Activated T-helper 1 cell treated with anti-CD3 and anti-CD28 coated beads, Interleukin-2, amount 50 U/mL, for 16 hours (primary cell): ENCODE measurements at places on chromosomes 5 and 9.

- peak; percentile 21 for DNase-seq
Observed at GRCh38 chr5:39176759-39177630, 42.4 kb downstream of the FYB1 start.

DNA sequence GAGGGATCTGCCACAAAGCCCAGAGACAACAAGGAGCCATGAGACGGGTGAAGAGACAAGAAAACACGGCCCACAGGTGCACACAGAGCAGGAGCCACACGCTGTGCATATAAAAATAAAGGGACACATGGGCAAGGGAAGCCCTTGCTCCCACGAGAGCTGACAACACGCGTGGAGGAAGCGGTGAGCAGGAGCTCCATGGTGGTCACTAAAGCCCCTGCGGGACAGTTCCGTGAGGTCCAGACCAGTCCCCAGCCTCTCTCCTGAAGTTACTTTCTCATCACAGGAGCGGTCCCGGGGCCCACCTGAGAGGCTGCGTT lies 90.7 kb downstream of the CAMSAP1 start:
- no peak for DNase-seq

DNA sequence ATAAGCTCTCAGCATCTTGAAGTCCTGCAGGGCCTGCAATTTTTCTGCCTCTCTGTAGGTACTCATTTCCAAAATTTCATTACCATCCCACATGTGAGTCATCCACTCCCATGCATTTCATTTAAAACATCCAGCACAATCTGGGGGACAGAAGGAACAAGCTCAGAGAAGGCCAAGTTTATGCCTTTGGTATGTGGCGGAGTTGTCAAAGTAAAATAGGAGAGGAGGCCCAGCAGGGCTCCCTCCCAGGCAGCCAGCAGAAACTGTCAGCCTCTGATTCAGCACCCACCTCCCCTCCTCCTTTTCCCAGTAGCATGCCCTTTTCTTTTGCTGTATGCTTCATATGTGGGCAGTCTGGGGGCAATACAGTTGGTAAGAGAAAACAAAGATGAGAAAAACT lies 126.4 kb upstream of the ZNF366 start:
- no peak for DNase-seq

- DNase-seq = no peak
Observed at GRCh38 chr5:168607946-168608345, 28.8 kb upstream of the PANK3 start.

DNA sequence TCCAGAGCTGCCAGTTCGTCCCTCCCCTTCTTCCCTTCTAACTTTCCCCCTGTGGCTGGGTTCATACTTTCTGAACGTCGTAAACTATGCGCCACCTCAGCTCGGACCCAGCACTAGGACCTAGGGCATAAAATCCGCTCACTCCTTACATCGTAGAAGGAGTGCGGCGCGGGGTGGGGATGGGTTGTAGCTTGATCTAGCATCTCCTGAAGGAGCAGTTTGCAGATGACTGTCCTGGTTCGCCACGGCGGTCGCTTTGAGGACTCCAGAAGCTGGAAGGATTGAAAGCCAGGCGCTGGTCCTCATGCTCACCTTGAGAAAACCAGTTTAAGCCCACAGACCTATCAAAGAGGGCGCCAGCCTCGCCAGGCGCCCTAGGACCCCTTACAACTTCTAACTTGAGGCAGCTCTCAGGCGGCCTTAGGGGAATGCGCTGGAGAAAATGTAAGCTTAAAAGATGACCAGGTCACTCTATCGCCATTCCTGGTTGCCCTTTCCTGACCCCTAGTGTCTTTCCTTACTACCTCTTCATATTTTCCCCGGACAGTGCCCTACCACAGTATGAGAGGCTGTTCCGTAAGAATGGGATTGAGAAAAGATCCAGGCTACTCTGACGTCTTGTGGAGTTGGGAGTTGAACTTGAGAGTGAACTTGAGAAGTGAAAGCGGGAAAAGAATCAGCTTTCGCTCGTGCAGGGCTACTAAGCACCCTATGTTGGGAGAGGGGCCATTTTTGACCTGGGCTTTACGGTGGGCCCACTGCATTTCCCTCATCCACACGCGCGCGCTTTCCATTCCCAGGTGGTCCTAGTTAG lies 2.8 kb downstream of the RORB start:
- DNase-seq = no peak

- DNase-seq = no peak
Observed at GRCh38 chr9:4272126-4272525, 27.7 kb downstream of the GLIS3 start.

DNA sequence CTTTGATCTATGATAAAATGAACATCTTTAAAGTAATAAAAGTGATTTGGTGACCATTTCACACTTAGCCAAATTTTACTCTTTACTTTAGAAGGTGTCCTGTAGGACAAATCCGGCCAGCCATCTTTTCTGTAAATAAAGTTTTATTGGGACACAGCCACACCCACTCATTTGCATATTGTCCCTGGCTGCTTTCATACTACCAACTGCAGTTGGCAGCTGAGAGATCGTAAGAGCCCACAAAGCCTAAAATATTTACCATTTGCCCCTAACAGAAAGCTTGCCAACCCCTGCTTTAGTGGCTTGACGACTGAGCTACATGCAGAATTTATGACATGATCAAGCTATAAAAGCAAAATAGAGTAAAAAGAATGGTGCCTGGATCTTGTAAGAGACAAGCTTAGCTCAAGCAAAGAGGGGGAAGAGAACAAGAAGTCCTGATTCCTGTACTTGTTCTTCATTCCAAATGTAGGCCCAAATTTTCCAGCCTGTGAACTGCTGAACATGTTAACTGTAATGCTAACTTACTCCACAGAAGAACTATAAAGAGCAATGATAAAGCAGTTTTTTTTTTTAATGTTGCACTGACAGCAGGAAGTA lies 7.4 kb upstream of the FBXO10 start:
- no peak for DNase-seq

GRCh38 chr9:77010527-77010926 lies 8.9 kb upstream of the FOXB2 start:
- DNase-seq = no peak

DNA sequence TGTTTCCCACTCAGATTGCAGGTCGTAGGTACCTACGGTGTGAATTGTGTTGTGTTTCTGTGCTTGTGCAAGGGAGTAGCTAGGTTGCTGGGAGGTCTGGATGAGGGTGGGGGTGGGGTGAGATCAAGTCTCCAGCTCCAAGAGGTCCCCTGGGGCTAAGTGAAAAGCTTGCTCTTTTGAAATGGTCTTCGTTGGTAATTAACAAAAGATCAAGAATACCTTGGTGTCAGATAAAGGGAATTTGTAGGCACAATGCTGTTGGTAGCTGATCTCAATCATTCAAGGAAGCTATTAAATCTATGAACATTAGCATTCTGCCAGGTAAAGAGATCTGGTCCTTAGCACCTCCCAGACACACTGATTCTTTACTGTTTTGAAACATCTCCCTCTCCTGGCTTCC lies 928 bp upstream of the PCDHGC4 start:
- no peak for DNase-seq

DNA sequence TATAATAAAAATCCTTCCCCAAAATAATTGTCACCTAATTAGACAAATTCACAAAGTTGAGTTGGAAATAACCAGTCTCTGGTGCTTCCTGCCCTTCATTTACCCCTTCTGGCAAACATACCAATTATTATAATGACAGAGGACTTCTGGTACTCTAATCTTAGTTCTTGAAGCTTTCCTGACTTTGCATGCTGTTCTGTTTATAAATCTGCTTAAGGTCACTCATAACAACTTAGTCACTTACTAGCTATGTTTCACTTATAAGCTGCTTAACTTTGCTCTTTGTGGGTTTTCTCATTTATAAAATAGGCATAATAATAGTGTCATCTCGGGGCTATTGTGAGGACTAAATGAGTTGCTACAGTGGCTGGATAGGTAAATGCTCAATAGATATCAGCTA lies 446.5 kb downstream of the EFNA5 start:
- no peak for DNase-seq

DNA sequence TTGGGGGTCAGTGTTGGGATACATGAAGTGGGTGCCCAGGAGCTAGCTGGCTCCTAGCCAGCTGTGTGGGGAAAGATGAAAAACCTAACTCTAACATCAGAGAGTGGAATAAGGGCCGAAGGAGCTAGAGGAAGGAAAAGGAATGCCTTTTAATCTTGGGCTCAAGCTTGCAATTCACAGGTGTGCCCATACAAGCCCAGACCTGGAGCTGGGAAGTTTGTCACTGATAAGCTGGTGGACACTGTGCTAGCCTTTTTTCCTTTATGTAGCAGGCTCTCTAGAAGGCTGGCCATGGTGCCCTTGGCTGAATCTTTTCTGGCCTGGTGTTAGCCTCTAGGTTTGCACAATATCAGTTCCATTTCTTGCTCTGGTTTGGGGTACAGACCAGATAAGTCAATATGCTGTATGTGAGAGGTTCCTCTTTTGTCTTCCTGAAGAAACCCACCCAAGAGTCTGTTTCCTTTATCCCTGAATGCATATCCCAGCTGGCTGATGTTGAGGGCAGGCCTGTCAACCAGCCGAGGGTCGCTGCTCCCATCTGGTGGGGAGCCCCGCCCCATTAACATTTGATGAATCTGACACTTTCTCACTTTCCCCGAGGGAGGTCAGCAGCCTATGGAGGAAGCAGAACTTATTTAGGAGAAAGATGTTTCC lies 92.4 kb upstream of the CXCL14 start:
- no peak for DNase-seq

GRCh38 chr9:1434052-1434767 lies 384.1 kb downstream of the DMRT2 start:
- no peak for DNase-seq

DNA sequence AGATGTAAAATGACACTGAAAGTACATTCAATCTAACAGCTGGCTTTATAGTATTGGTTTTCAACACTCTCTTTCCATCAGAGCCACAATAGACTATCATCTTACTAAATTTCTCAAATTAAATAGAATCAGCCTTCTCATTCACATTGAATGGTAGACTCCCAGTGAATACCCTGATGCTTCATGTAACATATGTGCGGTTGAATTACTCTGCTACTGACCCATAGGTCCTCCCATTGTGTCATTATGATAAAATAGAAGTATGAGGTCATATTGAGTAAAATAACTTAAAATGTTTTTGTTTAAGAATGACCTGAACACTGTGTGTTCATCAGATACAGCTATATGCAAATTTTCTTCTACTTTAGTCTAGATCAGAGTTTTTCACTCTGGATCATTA lies 75.9 kb upstream of the ADAMTSL1 start:
- DNase-seq = no peak

- no peak for DNase-seq
Observed at GRCh38 chr9:98043915-98044314, 12.6 kb upstream of the NANS start.

- no peak for DNase-seq
Observed at GRCh38 chr9:95025213-95026147, 292.0 kb downstream of the FANCC start.

GRCh38 chr5:1063661-1064382 lies 48.0 kb downstream of the SLC12A7 start:
- DNase-seq = no peak

GRCh38 chr5:127492854-127493738 lies 24.3 kb upstream of the PRRC1 start:
- DNase-seq = no peak

DNA sequence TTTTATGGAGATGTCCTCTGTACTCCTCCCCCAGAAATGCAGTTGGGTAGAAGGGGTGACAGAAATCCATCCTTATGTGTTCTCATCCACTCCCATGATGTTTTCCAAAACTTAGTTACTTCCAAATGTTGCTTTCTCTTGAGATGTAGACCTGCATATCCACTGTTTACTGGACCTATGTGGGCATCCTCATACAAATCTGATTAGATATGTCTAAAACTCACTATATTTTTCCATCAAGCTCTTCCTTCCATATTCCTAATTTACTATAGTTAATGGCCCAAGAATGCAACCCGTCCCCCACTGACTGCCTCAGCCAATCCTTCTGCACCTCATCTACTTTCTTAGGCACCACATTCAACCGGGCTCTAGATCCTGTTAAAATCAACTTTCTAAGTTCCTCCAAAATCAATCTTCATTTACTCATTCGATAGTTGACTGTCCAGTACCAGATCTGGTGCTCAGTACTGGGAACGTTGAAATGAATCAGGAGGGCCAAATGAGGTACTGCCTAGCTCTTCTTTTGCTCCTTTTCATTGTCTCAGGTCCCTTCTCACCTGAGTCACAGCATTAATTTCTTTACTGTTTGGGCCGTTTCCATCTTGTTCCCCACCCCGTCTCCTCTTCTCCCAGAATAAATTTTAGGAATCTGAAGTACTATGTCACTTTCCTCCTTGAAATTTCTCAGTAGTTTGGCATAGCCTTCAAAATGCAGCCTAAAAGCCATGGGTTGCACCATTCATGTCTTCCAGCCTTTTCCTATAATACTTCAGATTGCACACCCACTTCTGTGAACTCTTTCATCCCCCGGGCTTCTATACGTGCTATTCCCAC lies 7.9 kb downstream of the PLK2 start:
- DNase-seq = no peak

- DNase-seq = no peak
Observed at GRCh38 chr9:127965953-127966352, 14.8 kb downstream of the EEIG1 start.

GRCh38 chr9:114706711-114707110 lies 24.7 kb upstream of the TEX48 start:
- no peak for DNase-seq

DNA sequence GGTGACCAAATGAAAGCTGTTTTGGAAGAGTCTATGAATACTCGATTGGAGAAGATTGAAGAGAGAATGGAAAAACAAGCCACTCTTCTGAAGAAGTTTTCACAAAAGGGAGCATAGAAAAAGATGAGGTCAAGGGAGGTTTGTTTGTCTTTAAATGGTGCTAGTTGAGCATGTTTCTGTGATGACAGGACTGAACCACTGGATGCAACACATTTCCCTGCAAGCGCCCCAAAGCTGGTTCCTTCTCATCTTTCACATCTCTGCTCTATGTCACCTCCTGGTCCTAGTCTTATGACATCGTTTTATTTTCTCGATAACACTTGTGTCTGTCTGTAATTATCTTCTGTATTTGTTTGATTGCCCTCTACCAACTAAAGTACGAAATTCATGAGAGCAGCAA lies 3.8 kb upstream of the CCDC192 start:
- DNase-seq = no peak

DNA sequence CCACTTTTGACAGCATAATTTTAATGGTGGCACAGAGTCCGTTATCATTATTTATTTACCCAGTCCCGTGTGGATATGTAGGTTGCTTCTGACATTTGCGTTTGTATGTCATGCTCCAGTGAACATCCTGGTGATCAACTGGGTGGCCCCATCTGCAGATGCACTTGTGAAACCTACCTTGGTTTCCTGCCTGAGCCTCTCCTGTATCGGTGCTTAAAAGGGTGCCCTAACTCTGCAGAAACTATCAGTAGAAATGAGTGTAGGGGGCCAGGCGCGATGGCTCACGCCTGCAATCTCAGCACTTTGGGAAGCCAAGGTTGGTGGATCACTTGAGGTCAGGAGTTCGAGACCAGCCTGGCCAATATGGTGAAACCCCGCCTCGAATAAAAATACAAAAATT lies 92.1 kb upstream of the IER5L start:
- DNase-seq = no peak

DNA sequence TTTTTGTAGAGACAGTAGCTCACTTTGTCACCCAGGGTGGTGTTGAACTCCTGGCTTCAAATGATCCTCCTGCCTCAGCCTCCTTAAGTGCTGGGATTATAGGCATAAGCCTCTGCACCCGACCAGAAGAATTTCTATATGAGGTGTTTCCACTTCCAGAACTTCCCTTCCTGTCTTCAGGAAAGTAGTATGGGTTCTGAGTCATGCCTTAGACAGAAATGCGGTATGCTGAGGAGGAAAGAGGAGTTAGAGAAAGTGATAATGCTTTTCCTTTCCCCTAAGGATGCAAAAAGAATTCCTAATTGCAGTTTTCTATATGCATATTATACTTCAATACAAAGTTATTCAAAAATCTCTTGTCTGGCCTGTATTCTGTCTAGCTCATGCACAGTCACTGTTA lies 16.4 kb upstream of the ADAMTSL1 start:
- no peak for DNase-seq
